COLO829 (cell line): ENCODE measurements at places on chromosomes 1 and 21.

DNA sequence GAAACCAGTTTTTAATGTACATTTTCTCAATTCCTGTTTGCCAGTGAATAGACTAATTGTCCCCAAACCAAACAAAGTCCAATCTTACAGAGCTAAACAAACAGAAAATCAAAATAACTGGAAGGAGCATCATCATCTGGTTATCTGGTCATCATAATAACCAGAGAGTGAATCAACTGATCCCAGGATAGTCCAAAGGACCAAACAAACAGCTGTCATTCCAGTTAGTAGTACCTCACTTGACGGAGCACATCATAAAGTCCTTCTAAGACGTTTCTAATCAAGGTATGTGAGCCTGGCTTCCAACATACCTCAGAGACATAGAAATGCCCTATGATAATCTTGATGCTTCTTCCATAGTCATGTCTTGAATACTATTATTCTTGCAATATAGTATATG lies 240.5 kb downstream of the LTN1 start:
- peak; percentile 36 for DNase-seq

GRCh38 chr1:149963358-149963757 lies 26.7 kb upstream of the MTMR11 start:
- peak; percentile 63 for DNase-seq

DNA sequence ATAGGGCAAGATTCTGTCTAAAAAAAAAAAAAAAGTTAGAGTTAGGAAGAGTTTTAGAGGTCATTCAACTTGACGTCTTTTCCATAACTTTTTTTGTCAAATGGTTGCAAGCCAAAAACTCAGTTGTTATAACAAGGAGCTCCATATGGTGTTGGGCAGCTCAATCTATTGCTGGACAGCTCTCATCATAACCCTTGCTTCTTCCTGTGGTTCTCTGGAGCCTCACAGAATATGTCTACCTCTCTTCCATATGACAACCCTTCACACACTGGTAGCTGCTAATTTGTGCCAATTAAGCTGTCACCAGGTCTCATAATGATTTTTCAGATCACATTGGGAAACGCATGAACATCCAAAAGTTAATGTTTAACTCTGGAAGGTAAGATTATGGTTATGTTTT lies 57.8 kb upstream of the SLC16A1 start:
- DNase-seq = no peak

DNA sequence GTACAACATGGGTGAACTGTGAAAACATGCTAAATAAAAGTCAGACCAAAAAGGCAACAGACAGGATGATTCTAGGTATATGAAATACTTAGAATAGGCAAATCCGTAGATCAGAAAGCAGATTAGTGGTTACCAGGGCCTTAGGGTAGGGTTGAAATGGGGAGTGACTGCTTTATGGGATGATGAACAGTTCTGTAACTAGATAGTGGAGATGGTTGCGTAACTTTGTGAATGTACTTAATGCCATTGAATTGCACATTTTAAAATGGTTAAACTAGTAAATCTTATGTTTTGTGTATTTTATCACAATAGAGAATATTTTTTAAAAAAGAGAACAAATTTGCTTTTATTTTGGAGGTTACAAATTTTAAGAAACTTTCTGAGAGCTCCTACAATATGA lies 17.4 kb downstream of the ZNF326 start:
- no peak for DNase-seq

DNA sequence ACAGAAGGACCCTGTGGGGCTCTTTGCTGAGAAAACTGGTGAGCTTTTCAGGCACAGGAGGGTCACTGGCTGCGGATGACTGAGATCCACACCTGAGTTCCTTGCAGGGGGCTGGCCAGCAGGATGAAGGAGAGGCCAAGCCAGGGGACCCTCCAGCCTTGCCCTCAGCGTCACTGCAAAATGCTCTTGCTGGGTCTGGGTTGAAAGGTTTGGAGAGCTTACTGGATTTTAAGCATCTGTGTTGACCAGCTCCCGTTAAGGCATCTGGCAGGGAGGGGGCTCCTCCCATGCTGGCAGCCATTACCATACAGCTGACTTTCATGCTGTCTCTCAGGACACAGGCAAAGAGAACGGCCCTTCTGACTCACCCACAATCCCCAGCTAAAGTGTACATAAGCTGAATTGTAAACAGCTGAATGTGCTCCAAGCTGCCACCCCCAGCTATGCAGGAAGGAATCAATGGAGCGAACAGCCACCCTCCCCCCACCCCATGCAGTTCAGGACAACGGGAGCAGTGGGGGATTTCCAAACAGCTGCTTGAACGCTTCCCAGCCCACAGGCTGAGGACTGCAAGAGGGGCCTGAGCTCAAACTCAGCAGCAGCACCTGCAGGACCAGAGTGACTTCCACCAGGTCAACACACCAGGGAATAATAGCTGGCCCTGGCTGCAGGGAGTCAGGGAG lies 21.3 kb upstream of the A3GALT2 start:
- peak; percentile 54 for DNase-seq

- no peak for DNase-seq
Measured at GRCh38 chr1:168672278-168672677, 56.7 kb downstream of the DPT start.

- peak; percentile 51 for DNase-seq
Measured at GRCh38 chr1:203273206-203273868, 32.0 kb upstream of the BTG2 start.
